ENCODE measurements at places on chromosomes 11 and 22. TPM values are rescaled to one million over a fixed set of nuclear protein-coding genes. Genes with fewer than 3 reads are reported as not detected.

The LRRC55 gene
- total RNA-seq = 0.30 TPM

The TRABD gene
- 27.1 TPM for total RNA-seq

The C11orf42 gene
- not detected for total RNA-seq

DNA sequence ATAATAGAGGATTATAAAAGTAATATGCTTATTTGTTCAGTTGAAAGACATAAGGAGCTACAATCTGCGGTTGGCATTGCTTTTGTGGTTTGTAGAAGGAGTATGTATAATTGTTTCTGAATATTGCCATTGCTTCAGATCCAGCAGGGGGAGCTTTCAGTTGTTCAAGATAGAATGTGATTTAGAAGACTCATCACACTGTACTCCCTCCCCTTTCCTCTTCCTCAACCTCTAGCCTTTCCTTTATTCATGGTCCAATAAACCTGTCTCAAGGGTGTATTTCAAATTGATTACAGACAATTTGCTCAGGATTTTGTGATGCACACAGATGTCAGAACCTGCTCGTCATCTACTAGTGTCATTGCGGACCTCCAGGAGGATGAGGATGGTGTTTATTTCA is 9.8 kb downstream of the PRMT3 start:
- peak; percentile 42 for DNase-seq
- H3K27me3 ChIP-seq = no peaks in the 10 kb centered on the region
- H3K4me1 ChIP-seq = no peaks in the 10 kb centered on the region
- H3K27ac ChIP-seq = no peak overlapping the region
- no peak overlapping the region for H3K4me3 ChIP-seq

- H3K4me3 ChIP-seq = no peak overlapping the region
- no peak overlapping the region for H3K27ac ChIP-seq
- no peaks in the 10 kb centered on the region for H3K4me1 ChIP-seq
- DNase-seq = no peak
- no peaks in the 10 kb centered on the region for H3K36me3 ChIP-seq
Measured at GRCh38 chr11:70953720-70954119, 298.7 kb downstream of the SHANK2 start.

- H3K27me3 ChIP-seq = no peaks in the 10 kb centered on the region
- DNase-seq = no peak
- H3K4me3 ChIP-seq = no peak overlapping the region
- no peaks in the 10 kb centered on the region for H3K4me1 ChIP-seq
- no peaks in the 10 kb centered on the region for H3K36me3 ChIP-seq
Measured at GRCh38 chr11:22465620-22466019, 127.4 kb downstream of the SLC17A6 start.

Data from adrenal gland (tissue), 19 donors.